ENCODE measurements at places on chromosomes 13 and 19. TPM values are rescaled to one million over a fixed set of nuclear protein-coding genes. Genes with fewer than 3 reads are reported as not detected.
A peak's percentile ranks its signal among the peaks of the same experiment; 100 is the strongest.

- DNase-seq: no peak
These were observed 100.1 kb upstream of the TSHZ3 start for GRCh38 chr19:31449379-31449778.

DNA sequence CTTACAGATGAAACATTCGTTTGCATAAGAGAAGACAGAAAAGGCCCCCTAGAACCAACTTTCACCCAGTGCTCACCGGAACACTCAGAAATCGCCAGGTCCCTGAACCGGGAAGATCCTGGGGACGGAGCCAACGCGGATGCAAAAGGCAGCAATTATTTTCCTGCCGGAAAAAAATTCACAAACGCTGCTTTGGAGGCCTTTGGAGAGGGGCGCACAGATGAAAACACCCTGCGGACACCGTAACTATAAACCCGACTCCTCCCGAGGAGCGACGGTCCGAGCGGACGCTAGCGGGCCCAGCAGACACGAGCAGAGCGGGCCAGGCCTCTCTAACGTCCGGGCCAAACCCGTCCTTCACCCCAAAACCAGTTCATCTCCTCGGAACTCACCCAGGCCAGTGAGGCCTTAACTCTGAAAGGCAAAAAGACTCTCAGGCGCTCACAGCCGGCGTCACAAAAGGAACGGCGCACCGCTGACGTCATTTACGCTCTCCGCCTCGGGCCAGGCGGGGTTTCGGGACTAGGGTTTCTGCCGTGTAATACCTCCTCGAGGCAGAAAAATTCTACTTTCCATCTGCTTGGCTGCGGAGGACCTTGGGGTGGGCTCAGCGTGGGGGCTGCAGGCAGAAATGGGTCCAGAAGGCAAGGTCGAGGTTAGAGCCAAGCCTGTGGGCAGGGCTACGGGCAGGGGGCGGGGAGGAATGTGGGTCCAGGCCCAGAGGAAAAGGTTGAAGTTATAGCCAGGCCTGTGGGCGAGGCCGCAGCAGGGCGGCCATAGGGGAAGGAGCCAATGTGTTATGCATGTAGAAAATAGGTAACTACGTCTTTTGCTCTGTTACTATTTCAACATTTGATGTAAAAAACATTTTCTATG lies at the start of gene ZNF426:
ZNF426 (minus strand) TSS at position 463 of the 876 bp plus-strand sequence. CDS start 2,413 bp downstream, outside the sequence.
- peak; percentile 97 for DNase-seq

DNA sequence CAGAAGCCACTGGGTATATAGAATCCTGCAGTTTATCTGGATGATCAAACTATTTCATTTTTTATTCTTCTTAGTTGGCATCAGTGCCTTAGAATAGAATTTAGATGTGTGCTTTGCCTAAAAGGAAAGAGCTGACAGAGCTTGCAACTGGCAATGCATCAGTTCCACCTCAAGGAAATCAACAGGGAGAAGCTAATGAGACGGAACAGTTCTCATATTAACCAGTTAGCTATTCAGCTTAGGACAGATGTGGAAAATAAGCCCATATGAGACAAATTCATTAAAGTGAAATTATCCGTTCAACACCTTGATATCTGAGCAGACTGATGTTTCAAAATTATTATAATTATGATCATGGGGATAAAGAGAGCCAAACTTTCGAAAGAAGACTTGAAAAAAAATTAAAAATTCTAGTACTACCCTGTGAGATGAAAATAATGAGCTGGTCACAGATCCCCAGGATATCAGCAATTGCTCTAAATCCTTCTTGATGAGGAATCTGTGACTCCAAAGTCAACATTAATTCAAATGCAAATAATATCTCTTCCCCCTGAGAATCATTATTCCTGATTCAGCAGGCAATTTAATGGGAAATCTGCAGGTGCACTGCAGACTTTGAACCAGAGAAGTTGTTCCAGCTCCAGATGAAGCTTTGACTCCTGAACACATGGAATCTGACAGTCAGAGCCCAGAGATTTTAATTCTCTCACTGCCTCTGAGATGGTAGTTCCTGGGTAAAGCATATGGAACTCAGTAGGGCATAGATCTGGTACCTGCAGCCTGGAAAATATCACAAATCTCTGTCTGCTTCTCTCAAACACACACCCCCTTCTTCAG lies 486.8 kb downstream of the FOXO1 start:
- no peak for DNase-seq

- peak; percentile 7 for DNase-seq
These were observed 297.0 kb downstream of the RBM26 start for GRCh38 chr13:79108914-79109643.

ZNRF4 gene
- total RNA-seq: not detected

DNA sequence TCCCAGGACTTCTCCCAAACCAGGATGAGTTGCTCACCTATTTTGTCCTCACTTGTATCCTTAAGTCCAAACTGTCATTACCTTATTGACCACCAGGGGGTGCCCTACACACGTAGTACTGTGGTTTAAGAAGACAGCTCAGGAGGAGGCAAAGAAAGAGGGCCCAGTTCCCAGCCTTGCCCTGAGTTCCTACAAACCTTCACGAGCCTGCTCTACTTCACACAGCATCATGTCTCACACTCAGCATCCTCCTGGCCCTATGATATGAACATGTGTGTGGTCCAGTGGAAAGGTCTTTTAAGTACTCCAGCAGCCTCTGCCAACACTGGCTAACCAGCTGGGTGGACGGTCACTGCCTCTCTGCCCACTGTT lies 8.1 kb upstream of the ZNF784 start:
- peak; percentile 95 for DNase-seq

DMRTC2 gene
- total RNA-seq: not detected
